Right forelimb (tissue), 1 donor: ENCODE measurements at places on chromosomes 3 and 15.

DNA sequence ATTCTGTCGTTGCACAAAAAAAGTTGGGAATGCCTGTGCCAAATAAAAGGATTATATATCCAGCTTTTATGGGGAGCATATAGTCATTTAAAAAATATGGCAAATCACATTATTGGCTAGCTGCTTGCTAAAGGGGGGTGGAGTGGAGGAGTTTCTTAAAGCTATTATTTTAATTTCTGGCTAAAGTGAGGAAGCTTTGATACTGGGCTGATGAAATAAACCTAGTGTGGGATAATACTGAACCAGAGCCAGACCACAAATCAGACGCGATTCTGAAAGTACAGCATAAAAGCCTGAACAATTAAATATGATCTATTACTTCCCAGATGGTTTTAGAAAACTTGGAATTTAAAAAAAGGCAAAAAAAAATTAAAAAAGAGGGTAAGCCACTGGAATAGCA lies 14.4 kb downstream of the POLR2M start:
- no peak for DNase-seq

DNA sequence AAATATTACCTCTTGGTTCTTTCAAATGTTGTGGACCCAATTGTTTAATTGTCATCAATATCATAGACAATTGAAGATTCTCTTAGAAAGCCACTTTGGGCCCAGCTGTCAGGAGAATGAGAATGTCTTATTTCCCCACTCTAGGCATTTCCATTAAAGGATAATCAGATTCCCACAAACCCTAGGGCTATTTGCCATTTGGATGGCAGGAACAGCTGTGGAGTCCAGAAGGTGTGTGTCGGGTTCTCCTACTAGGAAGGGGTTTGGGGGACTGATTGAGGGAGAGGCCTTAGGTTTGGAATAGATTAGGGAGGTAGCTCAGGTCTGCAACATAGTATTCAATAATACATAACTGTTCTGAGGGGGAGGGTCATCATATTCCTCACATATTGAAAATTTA lies 35.2 kb upstream of the PLSCR5 start:
- DNase-seq: no peak

- DNase-seq: no peak
Measured at GRCh38 chr15:73936588-73937290, 10.5 kb downstream of the LOXL1 start.

DNA sequence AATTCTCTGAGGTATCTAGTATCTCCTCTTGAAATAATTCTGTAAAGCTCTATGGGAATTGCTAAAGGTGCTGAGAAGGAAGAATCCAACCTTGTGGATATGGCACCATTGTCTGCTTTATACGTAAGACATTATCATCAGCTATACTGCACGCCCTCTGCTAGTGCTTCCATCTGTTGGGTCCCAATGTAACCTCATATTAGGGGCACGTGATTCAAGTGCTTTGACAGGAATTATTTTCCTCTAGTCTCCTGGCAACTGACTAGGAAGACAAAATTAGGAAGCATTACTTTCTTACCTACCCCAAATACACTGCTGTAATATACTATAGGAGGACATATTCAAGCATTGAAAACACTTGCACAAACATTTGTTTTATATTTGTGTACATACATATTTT lies 24.0 kb downstream of the COPS2 start:
- no peak for DNase-seq

DNA sequence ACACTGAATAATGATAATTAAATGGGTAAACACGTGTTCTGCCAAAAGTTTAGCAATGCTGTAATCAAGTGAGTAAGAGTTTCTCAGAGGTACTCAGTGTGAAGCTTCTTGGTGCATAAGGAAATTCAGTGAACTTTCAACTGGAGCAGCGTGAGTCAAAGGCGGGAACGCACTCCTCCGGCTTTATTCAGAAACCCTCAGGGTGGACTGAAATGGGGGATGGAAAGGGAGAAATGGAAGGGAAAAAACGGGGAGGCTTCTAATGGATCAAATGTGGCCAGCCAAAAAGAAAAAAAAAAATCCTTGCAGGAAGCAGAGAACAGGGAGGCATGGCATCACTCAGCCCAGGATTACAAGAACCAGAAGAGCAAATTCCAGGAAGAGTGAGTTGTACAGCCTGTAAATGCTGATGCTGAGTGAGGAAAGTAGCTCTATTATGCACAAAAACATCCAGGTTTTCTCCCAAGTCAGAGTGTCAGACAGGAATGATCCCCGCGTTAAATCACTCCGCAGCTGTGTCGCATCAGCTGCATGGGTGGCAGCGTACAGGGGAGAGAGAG lies 85.3 kb downstream of the ASB7 start:
- DNase-seq: no peak

DNA sequence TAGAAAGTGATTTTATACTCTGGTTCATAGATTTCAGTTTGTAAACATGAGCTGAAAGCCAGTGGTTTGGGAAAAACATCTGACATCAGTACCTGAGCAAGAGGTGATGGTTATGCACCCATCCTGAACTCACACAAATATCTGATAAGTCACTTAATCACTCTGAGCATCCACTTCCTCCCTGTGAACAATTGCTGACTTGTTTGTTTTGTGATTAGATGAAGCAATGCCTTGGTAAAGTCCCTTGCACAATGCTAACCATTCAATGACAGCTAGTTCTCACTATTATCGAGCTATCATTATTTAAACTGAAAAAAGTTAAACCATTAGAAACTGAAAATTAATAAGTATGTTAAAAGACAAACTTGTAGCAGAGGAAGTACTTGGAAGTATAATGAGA lies 303.0 kb downstream of the PLOD2 start:
- DNase-seq: no peak

GRCh38 chr3:172087198-172087597 lies 47.8 kb downstream of the FNDC3B start:
- DNase-seq: no peak

GRCh38 chr15:76060118-76060989 lies 569 bp downstream of the TMEM266 start:
- no peak for DNase-seq

DNA sequence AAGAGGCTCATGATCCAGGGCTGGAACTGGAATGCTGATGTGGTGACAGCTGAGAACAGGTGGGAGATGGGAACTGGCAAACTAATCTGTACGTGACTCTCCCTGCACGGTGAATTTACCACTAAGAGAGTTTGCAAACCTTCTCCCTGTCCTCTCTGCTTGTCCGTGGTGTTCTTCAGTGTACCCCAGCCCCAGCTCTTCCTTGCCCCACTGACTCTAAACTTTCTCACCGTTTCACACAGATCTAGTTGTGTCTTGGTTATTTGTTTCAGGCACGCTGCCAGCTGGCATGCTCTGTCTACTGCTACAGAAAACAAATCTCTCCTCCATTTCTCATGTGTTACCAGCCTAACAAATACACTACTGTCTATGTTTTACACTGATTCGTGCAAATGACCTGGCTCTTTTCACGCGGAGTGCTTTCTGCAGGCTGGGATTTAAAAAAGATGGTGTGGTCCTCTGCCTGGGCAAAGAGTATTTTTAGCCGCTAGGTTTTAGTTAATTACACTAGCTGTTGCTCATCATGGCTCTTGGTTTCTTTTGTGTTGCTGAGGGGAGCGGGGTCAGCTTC lies 192.7 kb upstream of the LRIG1 start:
- peak; percentile 70 for DNase-seq

GRCh38 chr3:52848617-52849016 lies 13.8 kb upstream of the MUSTN1 start:
- no peak for DNase-seq

GRCh38 chr3:195143221-195143620 lies 127.7 kb downstream of the XXYLT1 start:
- no peak for DNase-seq

- DNase-seq: no peak
Measured at GRCh38 chr15:39682366-39682765, 100.3 kb downstream of the FSIP1 start.
